NCI-H510A (cell line): ENCODE measurements at places on chromosomes 12 and 14.

DNA sequence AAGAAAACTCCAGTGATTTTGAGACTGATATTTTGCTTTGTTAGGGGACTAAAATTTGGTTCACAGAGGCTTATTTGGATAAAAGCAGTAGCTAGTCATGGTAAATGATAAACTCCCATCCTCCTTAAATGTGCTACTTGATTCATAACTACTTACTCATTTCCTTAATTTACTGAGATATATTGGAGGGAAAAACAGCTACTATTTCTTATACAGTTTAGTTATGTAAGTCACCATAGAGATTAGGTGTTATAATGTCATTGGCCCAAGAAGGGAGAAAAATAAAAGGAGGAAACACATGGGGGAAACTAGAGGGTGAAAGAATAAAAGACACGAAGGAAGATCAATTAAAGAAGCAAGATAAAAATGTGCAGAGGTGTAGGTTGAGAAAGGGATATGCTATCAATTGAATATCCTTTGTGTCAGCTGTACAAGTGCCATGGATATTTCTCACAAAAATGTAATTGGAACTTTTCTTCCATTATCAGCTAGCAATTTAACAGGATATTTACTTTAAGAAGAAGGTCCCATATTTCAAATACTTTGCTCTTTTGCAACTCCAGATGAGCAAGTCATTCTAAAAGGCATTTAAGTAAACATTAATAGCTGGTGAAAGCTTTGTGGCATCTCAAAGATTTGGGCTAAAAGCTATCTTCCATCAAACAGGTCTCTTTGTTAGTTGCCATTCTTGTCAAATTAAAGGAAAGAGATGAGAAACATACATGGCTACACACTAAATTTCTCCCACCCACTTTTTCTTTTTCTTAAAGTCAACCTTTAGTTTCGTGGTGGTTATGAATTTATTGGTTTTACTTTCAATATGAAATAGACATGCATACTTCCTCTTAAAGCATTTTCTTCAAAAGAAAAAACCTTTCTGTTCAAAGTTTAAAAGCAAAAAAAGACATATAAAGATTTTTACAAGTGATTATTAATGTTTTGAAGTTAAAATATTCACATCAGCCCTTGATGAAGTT, 439.5 kb downstream of the CCER1 start:
- DNase-seq = no peak

DNA sequence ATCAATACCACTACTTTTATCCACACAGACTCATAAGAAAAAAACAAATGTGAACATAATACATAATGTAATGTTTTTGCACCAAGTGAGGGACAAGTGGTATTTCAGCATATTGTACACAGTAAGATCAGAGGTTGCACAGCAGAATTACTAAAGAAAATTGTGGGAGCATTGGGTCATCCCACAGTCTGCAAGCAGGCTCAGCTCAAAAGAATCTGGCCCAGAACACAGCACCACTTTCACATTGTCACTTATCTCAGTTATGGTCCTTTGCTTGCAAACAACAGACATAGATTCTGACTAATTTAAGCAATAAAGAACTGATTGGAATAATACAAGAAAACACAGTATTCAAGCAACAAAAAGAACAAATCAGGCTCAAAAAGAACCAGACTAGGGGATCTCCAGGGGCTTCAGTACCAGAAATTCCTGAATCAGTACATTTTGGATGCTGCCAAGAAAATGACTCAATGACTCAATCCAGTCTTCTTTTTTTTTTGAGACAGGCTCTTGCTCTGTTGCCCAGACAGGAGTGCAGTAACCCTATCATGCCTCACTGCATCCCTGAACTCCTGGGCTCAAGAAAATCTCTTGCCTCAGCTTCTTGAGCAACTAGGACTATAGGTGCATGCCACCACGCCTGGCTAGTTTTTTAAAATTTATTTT, 42.9 kb upstream of the EEA1 start:
- no peak for DNase-seq

DNA sequence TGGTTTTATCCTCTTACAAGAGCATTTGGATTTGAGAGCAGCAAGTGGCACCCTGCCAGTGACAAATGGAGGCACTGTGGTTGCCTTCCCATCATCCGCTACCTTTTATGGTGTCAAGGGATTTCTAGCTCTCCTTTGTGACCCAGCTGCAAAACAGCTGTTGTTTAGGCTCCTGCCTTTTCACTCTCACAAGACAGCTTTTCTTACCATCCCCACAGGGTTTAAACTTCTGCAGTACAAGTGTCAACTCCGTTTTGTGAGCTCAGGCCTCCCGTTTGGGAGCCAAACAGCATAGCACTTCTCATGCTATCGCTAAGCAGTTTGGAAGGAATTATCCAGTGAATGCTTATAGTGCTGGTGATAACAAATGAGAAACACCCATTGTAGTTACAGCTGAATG, 331.4 kb downstream of the TMTC2 start:
- DNase-seq = no peak

- no peak for DNase-seq
Observed at GRCh38 chr12:1934068-1934467, 15.6 kb upstream of the CACNA2D4 start.

GRCh38 chr12:62865937-62866336, 69.0 kb downstream of the PPM1H start:
- no peak for DNase-seq

DNA sequence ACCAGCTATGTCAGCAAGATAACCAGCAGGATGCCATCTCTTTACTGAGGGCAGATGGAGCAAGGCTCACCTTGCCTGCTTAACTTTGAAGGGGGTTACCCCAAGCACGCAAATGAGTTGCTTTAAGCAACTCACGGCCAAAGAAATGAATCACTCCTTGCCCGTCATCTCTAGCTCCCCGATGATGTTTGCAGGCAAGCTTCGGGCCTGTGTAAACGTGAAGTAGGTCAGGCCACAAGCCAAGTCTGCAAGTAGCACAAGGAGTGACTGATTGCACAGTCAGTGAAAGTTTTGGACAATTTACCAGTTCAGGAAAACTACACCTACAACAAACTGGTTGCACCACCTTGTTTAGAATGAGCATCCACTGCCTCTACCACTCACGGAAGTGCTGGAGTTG, 699.7 kb upstream of the TBX3 start:
- no peak for DNase-seq
